Stimulated activated CD4-positive, alpha-beta T cell treated with anti-CD3 and anti-CD28 coated beads, TNF-alpha, amount 100 ng/mL, for 4 hours (primary cell): ENCODE measurements at places on chromosomes 11 and 22.

DNA sequence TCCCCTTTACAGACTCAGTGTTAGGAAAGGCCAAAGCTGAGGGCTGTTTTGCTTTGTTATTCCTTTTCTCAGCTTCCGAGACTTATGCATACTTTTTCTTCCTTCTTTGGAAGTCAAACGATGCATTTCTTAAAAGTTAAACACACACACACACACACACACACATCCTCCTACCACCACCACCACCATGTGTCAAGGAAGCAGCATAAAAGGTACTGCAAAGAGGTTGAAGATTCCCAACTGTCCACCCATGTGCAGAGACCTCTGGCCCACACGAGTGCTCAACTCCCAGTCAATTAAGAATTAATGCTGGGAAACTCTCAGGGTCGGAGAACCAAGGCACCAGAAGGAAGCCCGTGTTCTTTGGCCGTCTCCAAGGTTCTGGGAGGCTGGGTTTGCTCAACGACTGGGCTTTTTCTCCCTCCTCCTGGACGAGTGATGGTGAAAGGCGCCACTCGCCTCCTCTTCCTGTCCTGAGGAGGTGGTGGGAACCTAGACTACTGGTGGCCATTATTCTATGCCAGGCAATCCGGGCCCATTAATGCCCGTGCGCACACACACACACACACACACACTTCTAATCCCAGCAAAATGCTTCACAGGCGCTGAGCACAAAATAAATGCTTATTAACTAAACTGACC, 15.1 kb downstream of the MN1 start:
- DNase-seq: no peak

GRCh38 chr11:130299978-130300377, 14.7 kb downstream of the ZBTB44 start:
- DNase-seq: no peak

- DNase-seq: no peak
Observed at GRCh38 chr11:132876239-132876638, 656.1 kb downstream of the OPCML start.

GRCh38 chr11:46202149-46202548, 75.3 kb upstream of the CREB3L1 start:
- DNase-seq: no peak

DNA sequence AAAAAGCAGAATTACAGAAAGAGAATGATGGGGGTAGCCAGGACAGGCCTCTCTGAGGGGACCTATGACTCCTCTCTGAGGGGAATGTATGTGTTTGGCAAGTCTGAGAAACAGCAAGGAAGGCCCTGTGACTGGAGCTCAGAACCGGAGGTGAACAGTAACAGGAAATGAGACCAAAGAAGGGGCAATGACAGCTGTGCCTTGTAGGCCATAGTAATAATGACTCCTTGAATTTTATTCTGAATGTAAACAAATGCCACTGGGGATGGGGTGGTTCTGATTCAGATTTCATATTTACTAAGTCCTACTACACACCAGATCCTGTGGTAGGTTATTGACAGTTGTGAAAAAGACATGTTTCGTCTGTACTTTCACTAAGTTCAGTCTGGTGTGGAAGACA, 52.8 kb upstream of the APOA1 start:
- DNase-seq: no peak

GRCh38 chr11:131430473-131431208, 60.2 kb downstream of the NTM start:
- no peak for DNase-seq

DNA sequence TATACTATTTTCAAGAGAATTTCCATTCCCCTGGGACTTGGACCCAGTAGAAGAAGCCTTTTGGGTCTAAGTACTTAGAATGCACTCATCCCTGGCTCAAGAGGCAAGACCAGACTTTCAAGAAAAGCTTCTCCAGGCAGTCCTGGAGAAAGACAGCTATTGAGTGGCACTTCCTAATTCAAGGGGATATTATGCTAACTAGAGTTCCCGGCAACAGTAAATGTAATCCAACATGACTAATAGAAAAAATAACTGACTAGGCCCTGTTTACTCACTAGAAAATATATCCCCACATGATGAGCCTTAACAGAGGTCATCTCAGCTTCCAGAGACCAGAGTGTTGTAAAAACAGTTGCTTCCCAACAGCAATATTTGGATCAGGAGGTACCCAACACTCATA, 47.2 kb upstream of the AKIP1 start:
- no peak for DNase-seq

DNA sequence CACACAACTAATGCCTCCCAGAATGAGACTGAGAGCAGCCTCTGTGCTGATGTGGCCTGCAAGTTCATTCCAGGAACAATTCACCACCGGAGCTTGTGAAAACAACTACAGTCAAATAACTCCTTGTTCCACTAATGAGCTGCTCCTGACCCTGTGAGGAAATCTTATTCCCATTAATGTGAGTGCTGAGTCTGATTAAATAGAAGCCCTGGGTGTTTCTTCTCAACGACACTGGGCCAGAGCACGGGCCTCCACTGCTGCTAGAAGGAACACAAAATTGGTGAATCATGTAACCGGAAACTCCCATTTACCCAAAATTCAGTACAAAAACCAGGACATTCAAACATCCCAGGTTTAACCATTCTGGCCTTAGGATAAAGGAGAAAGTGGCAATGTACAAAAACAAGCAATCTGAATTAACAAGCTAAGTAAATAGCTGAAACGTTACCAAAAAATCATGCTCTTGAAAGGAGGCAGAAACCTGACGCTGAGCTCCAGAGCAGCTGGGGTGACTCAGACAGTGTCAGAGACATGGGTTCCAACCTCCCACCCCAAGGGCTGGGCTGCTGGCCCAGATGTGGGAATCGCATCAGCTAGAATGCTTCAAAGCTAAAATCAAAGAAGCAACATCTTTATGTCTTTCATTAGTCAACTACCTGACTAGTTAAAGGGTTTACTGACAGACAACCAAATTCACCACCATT, 26.7 kb downstream of the SERGEF start:
- no peak for DNase-seq

- no peak for DNase-seq
Observed at GRCh38 chr11:47848700-47849155, 578 bp upstream of the NUP160 start.

- peak; percentile 90 for DNase-seq
Observed at GRCh38 chr22:50469377-50470305, 5.2 kb downstream of the SBF1 start.

GRCh38 chr11:61024938-61025820, 53.7 kb downstream of the CD6 start:
- no peak for DNase-seq

DNA sequence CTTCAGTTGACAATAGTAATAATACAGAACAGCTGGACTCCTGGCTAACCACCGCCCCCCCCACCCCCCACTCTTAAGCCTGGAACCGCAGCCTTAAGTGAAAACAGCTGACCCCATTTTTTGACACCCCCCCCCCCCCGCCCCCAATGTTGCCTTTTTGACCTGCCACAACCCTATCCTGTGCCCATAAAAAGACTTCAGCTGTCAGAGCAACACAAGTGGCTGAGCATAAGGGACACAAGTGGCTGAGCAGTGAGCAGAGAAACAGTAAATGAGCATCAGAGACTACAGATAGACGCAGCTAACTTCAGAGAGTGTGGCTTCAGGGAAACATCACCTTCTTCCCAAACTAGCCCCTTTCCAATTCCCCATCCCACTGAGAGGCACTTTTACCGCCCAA, 1493.8 kb downstream of the LRRC4C start:
- DNase-seq: no peak

GRCh38 chr11:92296138-92296515, 71.5 kb downstream of the FAT3 start:
- no peak for DNase-seq

GRCh38 chr22:47601666-47602065, 839.2 kb downstream of the TBC1D22A start:
- no peak for DNase-seq

DNA sequence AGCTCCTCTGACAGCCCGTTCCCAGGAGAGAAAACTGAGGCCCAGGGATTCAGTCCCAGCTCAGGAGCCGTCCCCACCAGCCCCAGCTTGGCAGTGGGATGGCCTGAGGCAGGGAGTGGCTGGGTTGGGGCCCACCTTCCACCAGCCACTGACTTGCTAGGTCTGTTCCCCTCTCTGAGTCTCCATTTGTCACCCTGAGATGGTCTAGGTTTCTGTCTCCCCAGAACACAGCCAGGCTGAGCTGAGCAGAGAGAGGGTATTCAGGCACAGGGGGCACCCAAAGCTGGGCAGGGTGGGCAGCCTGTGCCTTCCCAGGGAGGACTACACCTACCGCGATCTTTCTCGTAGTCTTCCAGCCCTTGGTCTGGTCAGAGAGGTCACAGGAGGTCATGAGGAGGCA, 95.7 kb downstream of the PDE2A start:
- no peak for DNase-seq
